Activated CD4-positive, CD25-positive, alpha-beta regulatory T cell (primary cell): ENCODE measurements at places on chromosomes 7 and 10.

DNA sequence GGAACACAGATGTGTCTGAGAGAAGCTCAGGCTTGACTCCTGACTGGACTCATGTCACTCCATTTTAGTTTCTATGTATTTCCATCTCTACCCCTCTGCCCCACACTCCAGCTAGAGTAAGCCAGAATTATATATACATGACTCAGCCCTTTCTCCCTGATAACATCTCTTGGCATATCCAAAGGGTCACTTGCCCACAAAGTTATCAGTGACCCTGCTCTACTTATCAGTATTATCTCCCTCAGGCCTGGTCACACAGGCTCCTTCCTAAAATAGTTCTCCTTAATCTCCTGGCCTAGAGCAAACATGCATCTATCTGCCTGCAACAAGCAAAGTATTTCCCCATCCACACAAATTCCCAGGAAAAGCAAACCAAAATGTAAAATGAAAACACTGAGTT, 598.3 kb downstream of the SUGCT start:
- no peak for DNase-seq

DNA sequence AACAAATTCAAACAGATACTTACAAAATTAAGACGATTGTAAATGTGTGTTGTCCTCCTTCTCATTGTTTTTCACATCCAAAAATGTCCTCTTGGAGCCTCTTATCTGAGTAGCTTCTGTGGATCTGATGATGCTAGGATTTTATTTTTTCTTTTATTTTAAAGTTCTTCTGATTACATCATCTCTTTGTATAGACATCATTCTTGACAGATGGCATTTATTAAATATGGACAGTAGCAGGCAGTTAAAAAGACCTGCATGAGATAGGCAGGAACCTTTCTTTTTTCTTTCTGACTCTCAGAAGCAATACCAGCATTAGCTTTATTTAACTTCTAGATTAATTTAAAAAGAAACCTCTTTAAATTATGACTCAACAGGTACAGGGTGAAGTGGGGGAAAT, at the start of gene RPA3:
TSS of gene RPA3 (minus strand) at position 116 of the 400 bp plus-strand sequence. CDS start 78,189 bp downstream, outside the sequence.
- no peak for DNase-seq

- DNase-seq: no peak
Observed at GRCh38 chr7:104934665-104935064, 79.3 kb upstream of the KMT2E start.

DNA sequence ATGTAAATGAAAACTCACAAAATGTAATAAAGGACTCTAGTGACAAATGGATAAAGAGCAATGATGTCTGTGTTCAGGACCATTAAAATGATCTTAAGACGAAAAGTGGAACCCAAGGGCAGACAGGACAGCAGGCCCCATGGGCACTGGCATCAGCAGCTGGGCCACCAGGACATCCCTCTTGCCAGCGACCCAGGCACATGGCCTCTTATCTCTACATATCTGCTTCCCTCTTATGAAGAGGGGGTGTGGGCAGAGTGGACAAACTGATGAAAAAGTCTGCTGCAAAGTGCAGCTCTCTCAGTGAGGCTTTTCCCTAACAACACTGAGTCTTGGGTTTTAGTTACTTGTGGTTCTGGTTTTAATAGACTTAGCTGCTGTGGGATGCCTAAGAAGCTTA, 44.8 kb upstream of the ANKRD1 start:
- DNase-seq: no peak

DNA sequence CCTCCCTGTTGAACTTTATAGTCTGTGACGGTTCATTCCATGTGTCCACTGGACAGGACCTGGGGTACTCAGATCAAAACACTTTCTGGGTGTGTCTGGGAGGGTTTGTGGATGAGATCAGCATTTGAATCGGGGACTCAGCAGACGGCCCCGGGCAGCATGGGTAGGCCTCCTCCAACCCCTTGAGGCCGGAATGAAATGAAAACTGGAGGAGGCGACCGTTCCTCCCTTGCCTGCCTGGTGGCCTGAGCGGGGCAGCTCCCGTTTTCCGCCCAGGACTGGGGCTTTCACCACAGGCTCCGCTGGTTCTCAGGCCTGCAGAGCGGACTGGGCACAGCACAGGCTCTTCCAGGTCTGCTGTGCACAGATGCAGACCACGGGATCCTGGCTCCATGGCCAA, 247.7 kb downstream of the MAD1L1 start:
- DNase-seq: no peak

DNA sequence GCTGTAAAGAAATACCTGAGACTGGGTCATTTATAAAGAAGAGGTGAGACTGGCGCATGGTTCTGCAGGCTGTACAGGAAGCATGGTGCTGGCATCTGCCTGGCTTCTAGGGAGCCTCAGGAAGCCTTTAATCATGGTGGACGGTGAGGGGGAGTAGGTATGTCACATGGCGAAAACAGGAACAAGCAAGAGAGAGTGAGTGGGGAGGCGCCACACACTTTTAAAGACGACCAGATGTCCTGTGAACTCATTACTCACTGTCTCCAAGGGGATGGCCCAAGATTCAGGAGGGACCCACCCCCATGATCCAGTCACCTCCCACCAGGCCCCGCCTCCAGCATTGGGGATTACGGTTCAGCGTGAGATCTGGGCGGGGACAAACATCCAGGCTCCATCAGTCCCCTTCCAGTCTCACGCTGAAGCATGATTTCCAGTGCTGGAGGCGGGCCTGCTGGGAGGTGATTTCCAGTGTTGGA, 3.2 kb downstream of the ZNF316 start:
- no peak for DNase-seq

- no peak for DNase-seq
Observed at GRCh38 chr7:20033621-20034400, 183.4 kb downstream of the MACC1 start.

- DNase-seq: no peak
Observed at GRCh38 chr7:6619961-6620360, 4.6 kb downstream of the ZNF853 start.

- no peak for DNase-seq
Observed at GRCh38 chr7:27427416-27427815, 184.8 kb downstream of the EVX1 start.

- DNase-seq: no peak
Observed at GRCh38 chr10:74924251-74924963, 98.0 kb downstream of the KAT6B start.

DNA sequence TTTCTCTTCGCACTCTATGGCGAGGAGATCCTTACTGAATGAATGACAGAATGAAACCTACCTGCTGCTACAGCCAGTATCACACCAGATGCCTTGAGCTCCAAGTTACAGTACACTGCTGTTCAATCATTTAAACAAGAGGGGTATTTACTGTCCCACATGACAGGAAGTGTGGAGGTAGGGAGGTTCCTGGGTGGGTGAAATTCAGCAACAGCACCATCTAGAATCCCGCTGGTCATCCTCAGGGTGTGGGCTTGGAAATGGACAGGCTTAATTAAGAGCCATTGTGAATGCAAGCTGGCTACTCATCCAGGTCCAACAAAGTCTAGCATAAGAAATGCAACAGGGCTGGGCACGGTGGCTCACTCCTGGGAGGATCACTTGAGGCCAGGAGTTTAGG, 14.7 kb downstream of the CYTH3 start:
- DNase-seq: no peak

DNA sequence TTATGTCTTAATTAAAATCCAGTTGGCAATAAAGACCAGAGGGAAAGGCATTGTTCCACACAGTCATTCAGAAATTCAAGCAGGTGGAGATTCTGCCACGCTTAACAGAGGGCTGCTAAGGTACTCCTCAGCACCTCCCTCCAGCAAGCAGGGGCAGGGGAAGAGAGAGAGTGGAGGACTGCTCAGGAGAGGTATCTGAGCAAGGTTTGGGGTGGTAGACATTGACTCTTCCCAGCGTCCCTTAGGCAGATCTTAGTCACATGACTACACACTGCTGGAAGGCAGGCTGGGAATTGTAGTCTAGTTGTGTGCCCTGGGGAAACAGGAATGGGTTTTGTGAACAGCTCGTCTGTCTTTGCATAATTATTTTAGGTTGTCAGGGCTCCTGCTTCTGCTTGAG, 181.6 kb downstream of the NPSR1 start:
- DNase-seq: no peak

GRCh38 chr10:74025380-74025978, 27.6 kb downstream of the VCL start:
- DNase-seq: no peak

DNA sequence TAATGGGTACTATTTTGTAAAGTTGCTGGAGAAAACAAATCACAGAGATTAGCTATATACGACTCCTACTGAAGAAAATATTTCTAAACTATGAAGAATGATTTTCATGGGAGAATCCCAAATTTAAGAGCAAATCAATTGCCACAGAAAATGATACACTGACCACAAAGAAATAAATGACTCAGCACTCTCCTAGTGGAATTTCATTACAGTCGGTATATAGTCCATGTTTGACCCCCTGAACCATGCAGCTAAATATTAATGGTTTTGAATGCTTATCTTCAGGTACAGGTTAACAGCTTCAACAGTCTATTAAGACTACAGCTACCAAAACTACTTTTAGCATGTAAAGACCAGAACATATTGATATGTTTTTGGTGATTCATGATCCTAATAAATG, 65.0 kb downstream of the IDE start:
- DNase-seq: no peak

- DNase-seq: no peak
Observed at GRCh38 chr10:79055892-79056291, 12.9 kb upstream of the ZMIZ1 start.

DNA sequence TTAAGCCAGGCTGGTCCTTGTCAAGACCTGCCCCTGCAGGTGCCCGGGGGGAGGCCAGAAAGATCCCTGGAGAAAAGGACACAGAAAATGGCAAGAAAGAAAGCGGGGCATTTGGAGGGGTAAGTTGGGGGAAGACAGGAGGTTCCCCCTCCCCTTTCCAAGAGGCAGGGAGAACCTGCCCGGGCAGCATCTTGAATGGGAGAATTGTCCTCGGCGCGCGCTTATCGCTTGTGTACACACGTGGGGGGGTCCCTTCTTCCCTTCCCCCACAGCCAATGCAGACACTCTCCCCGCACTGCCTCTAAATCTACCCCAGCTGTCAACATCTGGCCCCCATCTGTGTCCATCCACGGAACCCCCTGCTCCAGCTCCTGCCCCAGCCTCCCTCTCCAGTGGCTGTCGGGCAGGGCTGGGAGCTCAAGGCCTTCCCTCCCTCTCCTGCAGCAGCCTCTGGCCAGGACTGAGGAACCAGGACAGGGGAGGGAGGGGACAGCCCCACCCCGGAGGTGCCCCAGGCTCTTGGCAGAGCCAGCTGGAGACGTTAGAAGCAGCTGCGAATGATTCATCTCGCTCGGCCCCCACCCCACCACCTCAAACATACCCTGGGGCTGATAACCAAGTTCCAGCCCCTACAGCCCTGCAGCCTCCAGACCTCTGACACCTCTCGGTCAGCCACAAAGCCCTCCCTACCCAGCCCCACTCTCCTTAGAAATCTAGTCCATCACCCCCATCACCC, 25.3 kb downstream of the EPHB4 start:
- DNase-seq: no peak

DNA sequence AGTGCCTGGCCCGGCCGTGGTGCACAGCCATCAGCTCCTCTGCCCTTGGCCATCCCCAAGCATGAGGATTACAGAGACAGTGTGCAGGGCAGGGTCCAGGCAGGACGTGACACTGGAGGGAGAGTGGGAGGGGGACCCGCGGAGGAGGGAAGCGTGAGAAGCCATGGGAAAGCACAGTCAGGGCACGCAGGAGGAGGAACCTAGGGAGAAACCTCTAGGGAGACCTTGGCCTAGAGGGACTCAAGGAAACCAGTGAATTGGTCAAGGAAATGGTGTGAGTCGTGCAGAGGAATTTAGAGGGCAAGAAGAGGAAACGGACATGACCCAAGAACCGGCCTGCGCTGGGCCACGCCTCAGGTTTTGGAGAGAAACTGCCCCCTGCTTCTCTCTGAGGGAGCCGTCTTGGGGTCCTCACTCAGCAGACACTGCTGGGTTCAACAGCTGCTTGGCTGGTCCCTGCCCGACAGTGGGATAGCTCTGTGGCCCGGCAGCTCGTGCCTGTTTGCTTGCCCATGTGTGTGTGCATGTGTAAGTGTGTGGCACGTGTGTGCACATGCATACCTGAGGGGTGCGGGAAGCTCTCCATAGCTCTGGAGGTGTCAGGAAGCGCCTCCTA, 3.2 kb downstream of the OPN4 start:
- no peak for DNase-seq

DNA sequence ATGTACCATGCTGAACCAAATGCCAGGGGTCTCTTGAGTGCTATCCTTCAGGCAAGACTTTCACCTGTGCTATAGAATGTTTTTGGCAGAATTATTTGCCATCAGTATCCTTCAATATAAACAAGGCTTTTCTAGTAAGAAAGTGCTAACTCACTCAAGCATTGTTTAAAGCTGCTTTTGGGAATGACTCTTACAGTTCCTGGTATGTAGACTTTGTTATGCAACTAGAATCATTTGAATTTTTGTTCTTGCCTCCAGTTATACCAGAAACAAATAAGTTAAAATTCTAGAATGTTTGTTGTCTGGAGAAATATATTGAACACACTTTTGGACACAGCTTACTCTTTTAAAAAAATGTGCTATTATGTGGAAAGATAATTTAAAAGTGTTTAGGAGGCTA, 39.5 kb upstream of the RTKN2 start:
- DNase-seq: no peak

GRCh38 chr7:154450451-154450850, 398.3 kb downstream of the DPP6 start:
- no peak for DNase-seq

GRCh38 chr7:112206991-112207592, 597 bp downstream of the ZNF277 start:
- DNase-seq: no peak

DNA sequence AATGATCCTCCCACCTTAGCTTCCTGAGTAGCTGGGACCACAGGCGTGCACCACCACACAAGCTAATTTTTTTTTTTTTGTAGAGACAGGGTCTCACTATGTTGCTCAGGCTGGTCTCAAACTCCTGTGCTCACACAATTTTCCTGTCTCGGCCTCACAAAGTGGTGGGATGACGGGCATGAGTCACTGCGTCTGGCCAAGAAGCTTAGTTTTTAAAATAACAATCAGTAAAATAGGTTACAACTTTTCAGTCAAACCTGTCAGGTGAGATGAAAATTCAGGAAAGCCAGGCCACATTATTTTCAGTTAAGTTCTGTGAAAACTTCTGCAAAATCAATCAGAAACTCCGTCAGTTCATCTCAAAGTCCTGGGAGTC, 55.4 kb downstream of the FAM241B start:
- DNase-seq: no peak

GRCh38 chr7:67306331-67306730, 309.7 kb downstream of the TYW1 start:
- no peak for DNase-seq

- no peak for DNase-seq
Observed at GRCh38 chr7:50706469-50706937, 76.2 kb downstream of the GRB10 start.
